ENCODE measurements at places on chromosomes 2 and 18. TPM values are rescaled to one million over a fixed set of nuclear protein-coding genes. Genes with fewer than 3 reads are reported as not detected.
A peak's percentile ranks its signal among the peaks of the same experiment; 100 is the strongest.

The ACMSD gene
- not detected for total RNA-seq

The SAG gene
- 0.45 TPM for total RNA-seq

DNA sequence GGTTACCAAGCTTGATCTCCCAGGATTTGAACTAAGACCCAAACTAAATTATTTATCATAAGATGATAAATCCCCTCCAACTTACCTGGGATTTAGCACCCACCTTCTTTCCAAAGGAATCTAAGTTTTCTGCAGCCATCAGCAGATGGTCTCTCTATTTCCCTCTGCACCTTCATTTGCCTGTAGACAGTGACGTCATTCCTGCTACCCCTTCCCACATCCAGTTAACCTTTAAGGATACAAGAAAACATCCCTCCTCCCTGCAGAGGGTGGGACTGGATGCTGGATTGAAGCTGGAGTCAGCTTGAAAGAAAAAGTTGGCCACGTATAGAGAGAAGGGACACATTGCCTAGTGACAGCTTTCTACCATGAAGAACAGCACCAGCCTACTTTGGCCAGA, 3.7 kb upstream of the DNER start:
- DNase-seq, result no peak
- H3K4me3 ChIP-seq, result no peak overlapping the region
- H3K36me3 ChIP-seq, result no peaks in the 10 kb centered on the region
- H3K27me3 ChIP-seq, result peaks cover 45% of the 10 kb centered on the region
- peaks cover 1% of the 10 kb centered on the region for H3K4me1 ChIP-seq

GRCh38 chr2:52341732-52342131, 1309.8 kb upstream of the NRXN1 start:
- H3K27ac ChIP-seq, result no peak overlapping the region
- no peak for DNase-seq
- no peaks in the 10 kb centered on the region for H3K27me3 ChIP-seq
- H3K4me1 ChIP-seq, result no peaks in the 10 kb centered on the region

DNA sequence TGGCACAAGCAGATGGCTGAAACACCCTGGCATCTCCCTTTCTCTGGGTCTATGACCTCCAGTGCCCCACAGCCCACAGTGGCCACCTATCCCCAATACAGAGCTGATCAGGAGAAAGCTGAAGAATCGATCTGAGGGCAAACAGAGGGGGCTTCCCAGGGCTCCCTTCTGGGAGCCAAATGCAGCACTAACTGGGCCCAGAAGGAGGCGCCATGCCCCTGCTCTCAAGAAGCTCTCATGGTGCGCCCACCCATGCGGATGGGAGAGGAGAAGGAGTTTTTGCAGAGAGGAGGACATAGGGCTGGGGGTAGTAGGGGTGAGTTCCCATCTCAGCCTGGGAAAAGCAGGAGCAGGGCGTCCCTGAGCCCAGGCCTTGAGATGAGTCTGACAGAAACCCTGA, 787.3 kb upstream of the RAB6C start:
- H3K27me3 ChIP-seq, result no peaks in the 10 kb centered on the region
- DNase-seq, result no peak
- no peak overlapping the region for H3K4me3 ChIP-seq
- H3K27ac ChIP-seq, result no peak overlapping the region
- H3K36me3 ChIP-seq, result no peaks in the 10 kb centered on the region

- H3K36me3 ChIP-seq, result peaks cover 45% of the 10 kb centered on the region
- no peaks in the 10 kb centered on the region for H3K4me1 ChIP-seq
- H3K27me3 ChIP-seq, result no peaks in the 10 kb centered on the region
- no peak for DNase-seq
- H3K27ac ChIP-seq, result no peak overlapping the region
These were observed 214.5 kb downstream of the NBAS start for GRCh38 chr2:15346624-15347023.

DNA sequence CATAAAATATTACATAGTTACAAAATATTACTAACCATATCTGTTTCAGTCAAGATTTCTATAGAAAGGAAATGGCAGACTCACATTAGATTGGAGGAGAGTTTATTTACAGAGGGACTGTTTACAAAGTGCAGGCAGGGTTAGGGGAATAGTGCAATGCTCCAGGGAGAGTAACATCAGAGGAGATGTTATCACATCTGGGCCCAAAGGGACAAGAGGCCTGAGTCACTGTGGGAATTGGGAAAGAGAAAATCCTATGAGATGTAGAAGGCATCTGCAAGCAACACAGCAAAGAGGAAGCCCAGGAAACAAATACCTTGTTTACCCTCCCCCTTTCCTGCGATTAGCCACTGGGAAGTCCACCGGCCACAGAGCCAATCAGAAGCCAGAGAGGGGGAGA, 227.3 kb upstream of the TANK start:
- H3K36me3 ChIP-seq, result no peaks in the 10 kb centered on the region
- peaks cover 2% of the 10 kb centered on the region for H3K4me1 ChIP-seq
- H3K4me3 ChIP-seq, result no peak overlapping the region
- H3K27ac ChIP-seq, result no peak overlapping the region
- H3K27me3 ChIP-seq, result peaks cover 3% of the 10 kb centered on the region

DNA sequence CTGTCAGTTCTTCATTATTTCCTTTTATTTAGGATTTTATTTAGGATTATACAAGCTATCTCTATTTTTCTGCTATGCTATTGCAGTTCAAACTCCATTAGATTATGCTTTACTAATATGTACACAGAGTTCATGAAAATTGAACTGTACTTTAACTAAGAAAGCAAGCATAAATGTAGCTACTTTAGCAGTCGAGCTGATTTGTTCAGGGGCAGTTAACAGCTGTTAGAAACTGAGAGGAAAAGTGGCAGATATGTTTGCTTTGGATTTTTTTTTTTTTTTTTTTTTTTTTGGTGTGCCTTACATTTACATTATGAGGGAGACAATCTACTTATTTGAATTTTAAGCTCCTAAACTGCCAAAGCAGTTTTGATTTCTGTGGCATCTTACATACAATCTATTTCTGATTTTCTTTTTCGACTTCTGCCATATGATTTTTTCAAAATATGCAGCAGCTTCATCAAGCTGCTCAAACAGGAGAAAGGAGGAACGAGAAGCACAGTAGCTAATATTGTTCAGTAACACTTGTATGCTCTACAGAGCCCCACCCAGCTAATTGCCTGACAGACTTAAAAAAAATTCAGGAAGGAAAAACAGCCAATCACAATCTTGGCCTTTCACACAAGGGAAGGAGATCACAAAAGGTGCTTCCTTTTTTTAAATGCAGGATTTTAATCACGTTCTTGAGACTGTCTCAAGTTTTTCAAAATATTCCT, 233.4 kb upstream of the SIX3 start:
- no peak overlapping the region for H3K27ac ChIP-seq
- DNase-seq, result no peak
- peaks cover 6% of the 10 kb centered on the region for H3K4me1 ChIP-seq
- no peaks in the 10 kb centered on the region for H3K36me3 ChIP-seq
- H3K4me3 ChIP-seq, result peak overlapping the region; percentile 3

GRCh38 chr18:4125627-4126230, 329.4 kb downstream of the DLGAP1 start:
- no peaks in the 10 kb centered on the region for H3K4me1 ChIP-seq
- no peak overlapping the region for H3K4me3 ChIP-seq
- DNase-seq, result no peak
- H3K27ac ChIP-seq, result no peak overlapping the region
- peaks cover 2% of the 10 kb centered on the region for H3K27me3 ChIP-seq

- no peak overlapping the region for H3K27ac ChIP-seq
- DNase-seq, result no peak
- no peaks in the 10 kb centered on the region for H3K4me1 ChIP-seq
- H3K27me3 ChIP-seq, result peaks cover 10% of the 10 kb centered on the region
- H3K36me3 ChIP-seq, result no peaks in the 10 kb centered on the region
These were observed 17.1 kb downstream of the VSNL1 start for GRCh38 chr2:17557596-17557995.

- no peaks in the 10 kb centered on the region for H3K27me3 ChIP-seq
- no peaks in the 10 kb centered on the region for H3K36me3 ChIP-seq
- H3K4me1 ChIP-seq, result no peaks in the 10 kb centered on the region
- H3K27ac ChIP-seq, result no peak overlapping the region
- DNase-seq, result no peak
These were observed 69.2 kb downstream of the MARCHF4 start for GRCh38 chr2:216302981-216303676.

Measured in activated naive CD8-positive, alpha-beta T cell treated with anti-CD3 and anti-CD28 coated beads, Interleukin-2, amount 10 ng/mL, durations not matched to agents 7 days and 5 days (primary cell).